CD4-positive, alpha-beta T cell treated with Interferon gamma for 1 hour (primary cell): ENCODE measurements at places on chromosomes 5 and 9.

DNA sequence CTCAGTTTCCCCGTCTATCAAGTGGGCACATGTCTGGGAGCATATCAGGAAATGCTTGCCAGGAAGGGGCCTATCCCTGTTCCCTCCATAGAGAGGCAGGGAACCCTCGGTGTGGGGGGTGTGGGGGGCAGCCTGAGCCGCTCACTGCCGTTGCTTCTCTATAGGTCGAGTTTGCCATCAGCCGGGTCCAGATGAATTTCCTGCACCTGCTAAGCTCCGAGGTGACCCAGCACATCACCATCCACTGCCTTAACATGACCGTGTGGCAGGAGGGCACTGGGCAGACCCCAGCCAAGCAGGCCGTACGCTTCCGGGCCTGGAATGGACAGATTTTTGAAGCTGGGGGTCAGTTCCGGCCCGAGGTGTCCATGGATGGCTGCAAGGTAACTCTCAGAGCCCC, 13.8 kb upstream of the ORM1 start:
- DNase-seq = no peak

GRCh38 chr5:157431544-157432200, 28.3 kb upstream of the NIPAL4 start:
- DNase-seq = peak; percentile 16

DNA sequence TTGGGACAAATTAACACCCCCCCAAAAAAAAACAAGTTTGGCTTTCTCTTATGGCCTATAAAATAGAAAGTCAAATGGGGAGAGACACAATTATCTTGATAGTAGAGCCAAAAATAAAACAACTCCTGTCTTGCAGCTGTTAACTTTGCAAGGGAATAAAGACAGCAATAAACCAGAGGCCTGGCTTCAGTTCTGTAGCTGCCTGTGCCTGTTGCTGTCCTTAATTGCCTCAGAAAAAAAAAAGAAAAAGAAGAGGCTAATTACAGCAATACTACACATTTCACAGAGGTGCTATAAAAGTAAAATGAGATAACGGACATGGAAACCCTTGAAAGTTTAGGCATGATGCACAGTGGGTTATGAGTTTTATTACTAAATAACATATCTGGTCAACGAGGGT, 170.7 kb upstream of the IRX1 start:
- DNase-seq = no peak

GRCh38 chr9:36127652-36128244, 8.8 kb upstream of the GLIPR2 start:
- peak; percentile 49 for DNase-seq

- DNase-seq = peak; percentile 51
These were observed at the start of gene CARD19 for GRCh38 chr9:93096131-93096802. TSS of gene CARD19 (plus strand) at chr9:93096217. CDS start at chr9:93096346, 129 bp downstream.

- DNase-seq = no peak
These were observed 78.6 kb downstream of the NTRK2 start for GRCh38 chr9:84748112-84748511.

- no peak for DNase-seq
These were observed 26.1 kb upstream of the MACIR start for GRCh38 chr5:103232393-103232999.

GRCh38 chr5:178211095-178212048, 7.0 kb downstream of the HNRNPAB start:
- no peak for DNase-seq

DNA sequence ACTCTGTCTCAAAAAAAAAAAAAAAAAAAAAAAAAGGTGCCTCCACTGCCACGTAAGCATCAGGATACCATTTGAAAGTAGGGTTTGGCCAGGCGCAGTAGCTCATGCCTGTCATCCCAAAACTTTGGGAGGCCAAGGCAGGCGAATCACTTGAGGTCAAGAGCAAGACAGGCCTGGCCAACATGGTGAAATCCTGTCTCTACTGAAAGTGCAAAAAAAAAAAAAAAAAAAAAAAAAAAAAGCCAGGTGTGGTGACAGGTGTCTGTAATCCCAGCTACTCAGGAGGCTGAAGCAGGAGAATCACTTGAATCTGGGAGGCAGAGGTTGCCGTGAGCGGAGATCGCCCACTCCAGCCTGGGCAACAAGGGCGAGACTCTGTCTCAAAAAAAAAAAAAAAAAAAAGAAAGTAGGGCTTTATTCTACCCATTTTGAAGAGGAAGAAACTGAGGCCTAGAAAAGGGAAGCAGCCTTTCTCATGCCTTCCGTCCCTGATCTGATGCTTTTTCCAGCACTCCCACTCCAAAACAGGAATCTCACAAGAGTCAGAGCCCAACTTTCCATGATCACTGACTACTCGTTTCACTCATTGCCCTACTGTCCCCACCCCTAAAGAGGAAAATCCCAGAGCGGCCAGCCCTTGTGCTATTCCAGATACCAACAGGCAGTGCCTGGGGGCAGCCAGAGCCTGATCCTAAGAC, 16.3 kb upstream of the CCIN start:
- no peak for DNase-seq

DNA sequence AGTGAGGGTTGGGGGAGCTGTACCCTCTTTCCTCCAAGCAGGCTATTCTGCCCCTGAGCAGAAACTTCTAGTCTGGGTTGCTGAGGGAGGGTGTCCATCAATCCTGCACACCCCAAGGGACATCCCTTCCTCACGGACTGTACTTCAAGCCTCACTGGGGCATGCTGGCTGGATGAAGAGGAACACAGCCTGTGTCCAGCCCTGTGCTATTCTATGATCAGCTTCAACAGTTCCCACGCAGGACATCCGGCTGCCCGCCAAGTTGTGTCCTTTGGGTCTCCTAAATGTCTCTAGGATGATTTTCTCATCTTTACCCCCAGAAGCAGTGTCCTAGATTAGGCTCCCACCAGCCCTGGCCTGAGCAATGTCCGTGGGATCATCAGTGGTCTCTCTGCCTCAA, 68.1 kb downstream of the CRB2 start:
- no peak for DNase-seq

DNA sequence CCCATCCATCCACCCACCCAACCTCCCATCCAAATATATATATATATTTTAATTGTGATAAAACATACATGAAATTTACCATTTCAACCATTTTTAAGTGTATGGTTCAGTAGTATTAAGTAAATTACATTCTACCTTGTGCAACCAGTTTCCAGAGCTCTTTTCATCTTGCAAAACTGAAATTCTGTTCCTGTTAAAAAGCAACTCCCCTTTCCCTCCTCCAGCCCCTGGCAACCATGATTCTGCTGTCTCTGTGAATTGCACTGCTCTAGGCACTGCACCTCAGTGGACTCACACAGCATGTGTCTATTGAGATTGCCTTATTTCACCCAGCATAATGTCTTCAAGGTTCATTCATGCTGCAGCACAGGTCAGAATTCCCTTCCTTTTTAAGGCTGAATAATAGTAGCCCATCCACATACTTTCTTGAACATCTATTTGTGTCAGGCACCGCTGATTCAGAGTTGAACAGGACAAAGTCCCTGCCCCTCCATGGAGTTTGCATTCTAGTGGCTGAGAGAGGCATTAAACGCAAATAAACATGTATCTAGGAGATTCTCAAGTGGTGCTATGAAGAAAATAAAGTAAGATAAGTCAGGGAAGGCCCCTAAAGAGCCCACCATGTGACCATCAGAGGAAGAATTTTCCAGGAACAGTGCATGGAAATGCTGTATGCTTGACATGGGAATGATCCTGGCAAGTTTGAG, 24.0 kb downstream of the CSF1R start:
- DNase-seq = no peak

- DNase-seq = no peak
These were observed 57.9 kb downstream of the FAM78A start for GRCh38 chr9:131218370-131218769.

- no peak for DNase-seq
These were observed at the start of gene SLC36A2 for GRCh38 chr5:151347369-151347768. TSS of gene SLC36A2 (minus strand) at chr5:151347559. CDS start at chr5:151347460, 99 bp downstream.

- DNase-seq = no peak
These were observed 678.8 kb upstream of the KLF4 start for GRCh38 chr9:108168236-108168850.

GRCh38 chr9:119179701-119180100, 189.5 kb downstream of the BRINP1 start:
- DNase-seq = no peak

DNA sequence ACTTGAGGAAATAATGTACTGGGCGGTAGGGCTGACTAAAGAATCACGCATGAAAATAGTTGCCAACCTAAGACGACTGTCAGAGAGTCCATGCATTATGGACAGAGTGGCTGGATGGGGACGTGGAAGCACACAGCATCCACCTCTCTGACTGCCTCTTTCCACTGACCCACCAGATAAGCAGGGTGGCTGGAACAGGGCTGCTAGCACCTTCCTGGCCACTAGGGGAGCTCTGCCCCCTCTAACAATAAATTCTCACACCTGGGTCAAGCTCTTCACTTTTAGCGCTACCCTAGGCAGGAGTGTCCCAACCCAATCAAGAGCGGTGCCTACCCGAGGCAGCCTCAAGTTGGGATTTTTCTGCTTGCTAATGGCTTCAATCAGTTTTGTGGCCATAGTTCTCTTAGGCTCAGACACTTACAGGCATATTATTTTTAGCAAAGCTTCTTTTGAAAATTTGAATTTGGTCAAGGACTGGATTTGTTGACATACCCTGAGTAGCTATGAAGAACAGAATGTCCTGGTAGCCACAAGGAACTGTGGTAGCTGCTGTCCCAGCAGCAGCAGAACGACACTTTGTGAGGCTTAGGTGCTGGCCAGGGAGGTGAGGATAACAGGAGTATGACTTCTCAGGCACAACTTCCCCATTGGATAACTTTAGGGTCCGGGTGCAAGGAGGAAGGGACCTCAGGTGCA, 6.9 kb upstream of the TPM2 start:
- peak; percentile 60 for DNase-seq

DNA sequence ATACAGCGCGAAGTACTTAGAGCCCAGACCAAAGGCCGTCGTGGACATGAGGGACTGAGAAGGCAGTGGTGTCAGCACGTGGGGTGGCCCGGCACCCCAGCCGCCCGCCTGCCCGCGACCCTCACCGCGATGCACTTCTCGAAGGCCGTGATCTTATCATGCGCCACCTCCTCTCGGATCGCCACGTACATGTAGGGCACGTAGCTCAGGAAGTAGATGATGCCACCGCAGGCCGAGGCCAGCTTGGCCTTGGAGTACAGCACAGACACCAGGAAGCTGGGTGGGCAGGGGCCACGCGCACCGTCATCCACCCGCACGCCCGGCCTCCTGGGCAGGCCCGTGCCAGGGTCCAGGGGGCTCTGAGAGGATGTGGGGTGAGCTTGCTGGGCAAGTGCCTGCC, 11.0 kb downstream of the ABCA2 start:
- no peak for DNase-seq

- no peak for DNase-seq
These were observed 25.6 kb downstream of the SLC31A1 start for GRCh38 chr9:113246928-113247327.

- no peak for DNase-seq
These were observed 6.6 kb downstream of the BARX1 start for GRCh38 chr9:93948441-93949072.

DNA sequence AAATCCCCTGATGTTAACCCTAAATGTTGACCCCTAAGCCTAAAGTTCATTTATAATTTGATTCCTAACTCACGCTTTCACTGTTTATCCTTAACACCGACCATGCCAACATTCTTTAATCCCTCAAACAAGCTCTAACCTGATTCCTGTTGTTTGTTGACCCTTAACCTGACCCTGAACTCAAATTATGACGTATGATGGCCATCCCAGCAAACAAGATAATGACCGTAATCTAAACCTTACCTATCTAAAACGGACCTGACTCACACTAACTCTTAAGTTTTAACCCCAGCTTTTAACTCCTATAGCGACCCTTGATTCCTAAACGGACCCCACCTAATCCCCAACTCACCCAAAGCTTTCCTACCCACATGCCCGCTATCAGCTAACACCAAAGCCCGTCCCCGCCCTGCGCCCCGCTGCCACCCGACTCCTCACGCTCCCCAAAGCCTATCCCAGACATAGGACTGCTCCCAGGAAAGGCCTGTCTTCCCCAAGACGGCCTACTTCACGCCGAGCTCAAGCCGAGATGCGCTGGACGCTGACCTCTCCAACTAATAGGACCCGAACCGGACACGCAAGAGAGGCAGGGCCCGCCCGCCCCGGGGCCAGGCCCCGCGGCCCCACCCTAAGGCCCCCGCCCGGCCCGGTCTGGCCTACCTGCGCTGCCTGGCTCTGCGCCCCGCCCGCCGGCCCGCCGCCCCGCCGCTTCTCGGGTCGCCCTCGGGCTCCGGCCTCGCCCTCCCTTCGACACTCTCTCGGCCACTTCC, 395 bp downstream of the TLN1 start:
- no peak for DNase-seq

- no peak for DNase-seq
These were observed 43.9 kb downstream of the RCL1 start for GRCh38 chr9:4836676-4837075.

DNA sequence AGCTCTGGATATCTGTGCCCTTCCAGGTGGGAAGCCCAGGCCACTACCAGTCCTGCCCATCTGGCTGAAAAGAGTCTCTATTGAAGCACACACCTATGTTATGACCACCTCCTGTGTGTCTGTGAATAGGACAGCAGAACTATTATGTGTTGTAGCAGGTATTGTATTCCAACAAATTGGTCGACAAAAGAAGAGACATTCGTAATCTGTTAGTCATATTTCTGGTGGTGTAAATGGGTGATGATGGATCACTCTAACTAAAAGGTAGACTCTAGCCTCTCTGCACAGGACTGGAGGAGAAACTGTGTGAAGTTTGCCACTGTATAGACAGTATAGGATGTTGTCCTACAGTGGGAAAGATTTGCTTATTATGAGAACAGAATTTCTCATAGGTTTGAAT, 416.1 kb downstream of the TMEM38B start:
- no peak for DNase-seq

GRCh38 chr5:159955056-159955624, 38.9 kb downstream of the ADRA1B start:
- no peak for DNase-seq
